Dermis blood vessel endothelial cell (primary cell): ENCODE measurements at places on chromosomes 13 and 19. TPM values are rescaled to one million over a fixed set of nuclear protein-coding genes. Genes with fewer than 3 reads are reported as not detected.

The NKPD1 gene
- 0.34 and 0.37 TPM in 2 replicates for total RNA-seq

The MUC16 gene
- total RNA-seq = under 0.01 TPM in 1 of 2 replicates, not detected in the other

The SIGLEC8 gene
- not detected in 2 replicates for total RNA-seq

The RUBCNL gene
- total RNA-seq = under 0.01 and 0.05 TPM in 2 replicates

The KRTDAP gene
- total RNA-seq = not detected in 2 replicates

The SYT5 gene
- not detected in 2 replicates for total RNA-seq

The ZNF823 gene
- 11.7 and 15.1 TPM in 2 replicates for total RNA-seq

The TSHZ3 gene
- total RNA-seq = 0.88 and 3.2 TPM in 2 replicates

The HSPB6 gene
- total RNA-seq = 0.17 and 1.2 TPM in 2 replicates

The GPR18 gene
- total RNA-seq = not detected in 2 replicates

The AMER2 gene
- not detected in 2 replicates for total RNA-seq

The NAPSA gene
- total RNA-seq = not detected in 2 replicates

The ACER1 gene
- total RNA-seq = not detected in 2 replicates
